ENCODE measurements at places on chromosomes 5 and 9.

GRCh38 chr5:63686938-63687337, 275.3 kb downstream of the HTR1A start:
- DNase-seq, result no peak

DNA sequence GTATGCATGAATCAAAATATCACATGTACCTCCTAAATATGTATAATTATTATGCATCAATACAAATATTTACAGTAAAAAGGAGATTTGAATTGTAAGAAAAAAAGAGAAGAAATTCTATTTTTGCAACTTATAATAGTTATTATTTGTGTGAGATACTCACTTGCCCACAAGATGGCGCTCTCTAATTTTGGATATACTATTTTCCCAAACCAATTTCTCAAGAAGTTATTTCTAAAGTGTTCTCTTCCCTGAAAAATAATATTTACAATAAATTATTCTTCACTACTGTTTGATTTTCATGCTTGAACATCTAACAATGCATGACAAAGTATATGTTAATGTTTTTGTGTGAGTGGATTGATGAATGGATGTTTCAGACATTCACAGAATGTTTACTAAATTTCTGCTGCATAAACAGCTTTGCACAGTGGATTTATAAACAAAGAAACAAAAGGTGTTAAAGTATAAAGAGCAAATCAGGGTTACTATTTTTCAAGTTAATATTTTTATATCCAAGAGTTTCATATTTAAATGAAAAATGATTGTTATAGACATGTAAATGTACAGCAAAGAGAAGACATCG, 503.4 kb downstream of the PDE4D start:
- DNase-seq, result no peak

DNA sequence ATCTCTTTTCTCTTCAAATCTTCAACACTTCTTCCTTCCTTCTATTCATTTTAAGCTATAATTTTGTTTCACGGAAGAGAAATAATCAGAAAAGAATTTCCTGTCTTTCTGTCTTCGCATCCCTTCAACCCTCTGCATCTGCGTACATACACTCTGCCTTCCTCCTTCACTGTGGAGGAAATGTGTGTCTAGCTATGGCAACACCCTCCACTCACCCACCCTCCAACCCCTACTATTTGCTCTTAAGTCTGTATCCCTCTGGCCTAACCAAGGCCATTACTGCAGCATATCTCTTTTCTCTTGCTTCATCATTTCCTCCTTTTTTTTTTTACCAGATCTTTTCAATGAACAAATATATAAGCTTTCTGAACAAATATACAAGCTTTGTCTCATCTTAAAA, 105.7 kb upstream of the NUDT12 start:
- DNase-seq, result no peak

- DNase-seq, result no peak
These were observed 432.6 kb upstream of the SLC30A5 start for GRCh38 chr5:68661237-68661636.

- DNase-seq, result no peak
These were observed 43.7 kb upstream of the POMT1 start for GRCh38 chr9:131459056-131459455.
